ENCODE measurements at places on chromosomes 16 and 17.

- no peak for DNase-seq
Observed at GRCh38 chr16:77652399-77652798, 69.9 kb upstream of the NUDT7 start.

DNA sequence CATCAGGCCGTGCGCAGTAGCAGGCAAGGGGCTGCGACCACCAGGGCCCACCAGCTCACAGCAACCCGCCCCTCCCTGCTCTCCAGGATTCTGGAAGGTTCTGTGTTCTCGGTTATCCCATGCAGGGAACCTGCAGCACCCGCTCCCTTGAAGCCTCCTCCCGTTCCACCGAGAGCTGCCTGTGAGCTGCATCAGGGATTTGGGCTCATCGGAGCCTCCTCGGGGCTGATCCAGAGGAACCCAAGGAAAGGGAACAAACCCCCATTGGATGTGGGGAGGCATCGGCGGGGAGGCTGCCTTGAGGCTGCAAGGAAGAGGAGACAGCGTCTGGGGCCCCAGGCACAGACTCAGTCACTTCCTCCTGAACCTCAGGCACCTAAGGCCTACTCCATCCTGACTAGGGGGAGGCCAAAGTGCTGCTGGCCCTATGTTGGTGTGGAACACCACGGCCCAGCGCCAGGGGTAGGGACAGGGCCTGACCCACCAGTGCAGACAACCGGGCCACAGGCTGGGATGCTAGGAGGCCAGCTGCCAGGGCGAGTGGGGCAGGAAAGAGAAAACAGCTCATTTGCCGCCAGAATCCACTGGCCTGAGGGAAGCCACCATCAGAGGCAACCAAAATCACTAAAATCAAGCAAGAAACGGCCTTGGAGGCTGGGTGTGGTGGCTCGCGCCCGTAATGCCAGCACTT lies 14.4 kb upstream of the LGALS3BP start:
- DNase-seq, result no peak

- peak; percentile 13 for DNase-seq
Observed at GRCh38 chr16:62041401-62041800, 5.2 kb upstream of the CDH8 start.

GRCh38 chr17:7248796-7249195 lies 2.7 kb downstream of the CTDNEP1 start:
- DNase-seq, result no peak

- DNase-seq, result no peak
Observed at GRCh38 chr17:28041844-28042656, 427 bp upstream of the NLK start.
